ENCODE measurements at places on chromosomes 7 and 10.

- no peak for DNase-seq
Measured at GRCh38 chr7:95822717-95823116, 50.4 kb downstream of the DYNC1I1 start.

DNA sequence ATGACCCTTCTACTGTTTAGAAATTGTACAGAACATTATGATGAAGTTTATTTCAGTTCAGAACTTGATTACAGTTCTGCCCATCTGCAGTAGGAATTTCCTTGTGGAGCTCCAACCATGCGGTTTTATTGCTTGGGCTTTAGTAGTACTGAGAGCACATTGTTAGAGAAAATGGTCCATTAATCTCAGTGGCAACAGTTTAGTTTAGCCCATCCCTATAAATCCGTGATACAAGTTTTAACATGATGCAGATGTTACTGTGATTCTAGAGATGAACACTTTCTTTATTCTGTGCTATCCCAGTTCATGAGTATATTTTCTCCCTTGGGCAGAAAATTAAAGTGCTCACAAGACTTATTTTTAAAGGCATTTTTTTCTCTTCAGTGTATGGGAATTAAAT is 84.8 kb upstream of the FZD8 start:
- DNase-seq: no peak

DNA sequence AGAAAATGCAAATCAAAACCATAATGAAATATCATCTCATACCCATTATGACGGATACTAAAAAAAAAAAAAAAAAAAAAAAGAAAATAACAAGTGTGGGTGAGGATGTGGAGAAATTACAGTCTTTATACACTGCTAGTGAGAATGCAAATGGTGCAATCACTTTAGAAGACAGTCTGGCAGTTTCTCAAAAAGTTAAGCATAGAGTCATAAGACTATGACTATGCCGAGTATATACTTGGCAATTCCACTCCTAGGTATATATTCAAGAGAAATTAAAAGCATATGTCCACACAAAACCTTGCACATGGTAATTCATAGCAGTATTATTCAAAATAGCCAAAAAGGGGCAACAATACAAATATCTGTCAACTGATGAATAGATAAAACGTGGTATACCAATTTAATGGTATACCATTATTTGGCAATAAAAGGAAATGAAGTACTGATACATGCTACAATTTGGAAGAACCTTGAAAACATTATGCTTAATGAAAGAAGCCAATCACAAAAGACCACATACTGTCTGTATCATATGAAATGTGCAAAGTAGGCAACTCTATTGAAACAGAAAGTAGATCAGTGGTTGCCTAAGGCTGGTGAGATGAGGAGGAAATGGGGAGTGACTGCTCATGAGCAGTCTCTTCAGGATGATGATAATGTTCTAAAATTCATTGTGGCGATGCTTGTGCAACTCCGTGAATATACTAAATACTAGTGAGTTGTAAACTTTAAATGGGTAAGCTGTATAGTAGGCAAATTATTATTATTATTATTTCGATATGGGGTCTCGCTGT is 90.1 kb upstream of the NANOS1 start:
- no peak for DNase-seq

GRCh38 chr10:80271416-80271815 is 18.0 kb downstream of the MAT1A start:
- no peak for DNase-seq

- no peak for DNase-seq
Measured at GRCh38 chr7:112271162-112271561, 64.7 kb downstream of the ZNF277 start.

- no peak for DNase-seq
Measured at GRCh38 chr10:109780997-109781396, 142.3 kb downstream of the XPNPEP1 start.

DNA sequence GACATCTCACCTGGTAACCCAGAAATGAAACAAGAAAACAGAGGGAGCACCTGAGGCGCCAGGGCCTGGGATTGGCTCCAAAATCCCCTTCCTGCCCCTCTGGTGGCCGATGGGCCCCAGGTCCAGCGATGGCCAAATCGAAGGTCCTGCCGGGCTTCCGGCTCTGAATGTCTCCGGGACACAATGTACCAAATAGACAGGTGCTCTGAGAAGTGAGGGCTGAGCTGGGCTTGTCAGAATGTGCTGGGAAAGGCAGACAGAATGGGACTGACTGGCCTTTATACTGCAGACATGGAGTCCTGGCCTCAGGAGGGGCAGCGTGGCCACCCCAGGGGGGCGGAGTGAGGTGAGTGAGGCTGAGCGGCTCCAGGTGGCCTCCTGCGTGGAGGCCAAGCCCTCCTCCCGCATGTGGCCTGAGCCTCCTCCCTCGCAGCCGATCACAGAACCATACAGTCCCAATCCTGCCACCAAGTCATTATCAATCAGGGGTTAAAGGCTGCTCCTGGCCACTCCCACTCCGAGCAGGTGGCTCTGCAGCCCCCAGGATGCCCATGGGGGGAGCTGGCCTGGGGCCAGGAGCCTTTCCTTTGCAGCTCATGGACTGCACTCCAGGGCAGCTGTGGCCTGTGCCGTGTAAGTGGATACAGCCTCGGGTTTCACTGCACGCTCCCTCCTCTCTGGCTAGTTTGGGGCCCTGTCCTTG is 185.5 kb downstream of the ADARB2 start:
- DNase-seq: no peak
